Coronary artery (tissue), 2 donors: ENCODE measurements at places on chromosomes 4 and X.

- DNase-seq, result no peak
Measured at GRCh38 chrX:13419276-13419675, 99.4 kb upstream of the ATXN3L start.

GRCh38 chr4:10082459-10083272 lies 33.9 kb downstream of the WDR1 start:
- peak; percentile 59 for DNase-seq

GRCh38 chrX:31590581-31591114 lies 518.8 kb upstream of the FTHL17 start:
- DNase-seq, result no peak

DNA sequence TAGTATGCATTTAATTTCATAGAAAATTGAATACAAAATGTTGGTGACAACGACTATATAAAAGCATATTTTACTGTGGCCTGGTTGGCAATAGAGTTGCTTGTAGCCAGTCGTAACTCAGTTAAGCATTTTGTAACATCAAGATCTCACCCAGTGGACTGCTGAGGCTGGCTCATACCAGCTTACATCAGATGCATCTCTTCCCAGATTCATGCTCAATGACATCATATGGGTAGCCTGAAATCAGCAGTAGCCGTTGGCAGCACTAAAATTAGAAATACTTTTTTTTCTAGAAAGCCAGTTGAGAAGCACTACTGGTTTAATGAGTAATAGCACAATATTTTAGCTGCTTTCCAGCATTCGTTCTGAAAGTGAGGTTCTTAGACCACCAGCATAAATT lies 341.2 kb downstream of the TECRL start:
- DNase-seq, result no peak

DNA sequence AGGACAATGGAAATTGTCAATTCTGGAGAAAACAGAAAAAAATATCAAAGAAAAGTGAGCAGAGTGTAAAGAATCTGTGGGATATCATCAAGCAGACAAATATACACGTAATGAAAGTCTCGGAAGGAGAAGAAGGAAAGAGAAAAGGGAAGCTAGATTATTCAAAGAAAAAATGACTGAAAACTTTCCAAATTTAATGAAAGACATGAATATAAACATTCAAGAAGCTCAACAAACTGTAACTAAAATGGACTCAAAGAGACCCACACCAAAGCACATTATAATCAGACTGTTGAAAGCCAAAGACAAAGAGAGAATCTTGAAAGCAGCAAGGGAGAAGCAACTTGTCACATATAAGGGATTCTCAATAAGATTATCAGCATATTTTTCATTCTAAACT lies 28.3 kb downstream of the PARM1 start:
- DNase-seq, result no peak

DNA sequence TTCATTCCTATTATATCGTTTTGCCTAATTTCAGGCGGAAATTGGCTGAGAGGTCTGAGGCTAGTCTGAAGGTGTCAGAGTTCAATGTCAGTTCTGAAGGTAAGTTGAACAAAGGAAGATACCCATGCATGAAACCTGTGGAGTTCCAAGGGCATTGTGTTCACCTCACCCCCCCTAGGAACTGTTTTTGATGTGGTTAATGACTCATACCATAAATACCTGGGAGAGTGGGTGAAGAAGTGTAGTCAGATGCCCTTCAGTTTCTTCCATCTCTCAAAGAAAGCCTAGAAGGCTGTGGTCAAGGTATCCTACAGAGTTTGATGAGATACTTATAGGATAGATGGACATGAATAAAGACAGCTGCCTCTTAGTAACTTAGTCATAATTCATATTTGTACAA lies 2.7 kb downstream of the UTP14A start:
- no peak for DNase-seq

DNA sequence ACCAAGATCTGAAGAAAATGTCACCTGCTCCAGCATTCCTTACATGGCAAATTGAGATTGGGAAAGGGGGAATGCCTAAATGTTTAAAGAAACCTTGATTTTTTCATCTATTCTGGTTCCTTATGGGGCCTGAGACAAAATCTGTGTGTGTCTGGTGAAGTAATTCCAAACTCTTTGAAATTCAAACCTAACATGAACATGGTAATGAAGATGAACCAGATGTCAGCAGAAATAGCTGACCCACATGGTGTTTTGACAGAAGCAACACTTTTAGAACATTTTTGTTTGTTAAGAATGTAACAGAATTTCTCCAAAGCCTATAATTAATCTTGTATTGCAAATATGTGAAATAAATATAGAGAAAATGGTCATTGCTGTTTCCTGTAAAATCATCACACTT lies 133.0 kb downstream of the PARM1 start:
- DNase-seq, result no peak

DNA sequence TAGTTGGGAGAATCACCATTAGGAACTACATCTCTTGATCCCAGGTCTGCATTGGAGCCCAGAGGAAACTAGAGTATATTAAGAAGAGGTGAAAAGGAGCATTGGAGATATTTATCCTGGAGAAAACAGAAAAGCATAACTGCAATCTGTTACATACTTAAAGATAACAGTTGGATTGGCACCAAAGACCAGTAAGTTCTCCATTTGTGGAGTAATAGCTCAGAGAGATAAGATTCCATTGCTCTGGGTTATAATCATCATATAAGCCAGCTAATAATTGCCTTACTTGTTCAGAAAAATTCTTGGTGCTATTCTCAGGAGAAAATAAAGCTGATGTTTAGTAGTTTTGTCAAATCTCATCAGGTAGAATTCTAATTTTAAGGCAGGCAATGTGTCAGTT lies 20.6 kb downstream of the GRPR start:
- no peak for DNase-seq

DNA sequence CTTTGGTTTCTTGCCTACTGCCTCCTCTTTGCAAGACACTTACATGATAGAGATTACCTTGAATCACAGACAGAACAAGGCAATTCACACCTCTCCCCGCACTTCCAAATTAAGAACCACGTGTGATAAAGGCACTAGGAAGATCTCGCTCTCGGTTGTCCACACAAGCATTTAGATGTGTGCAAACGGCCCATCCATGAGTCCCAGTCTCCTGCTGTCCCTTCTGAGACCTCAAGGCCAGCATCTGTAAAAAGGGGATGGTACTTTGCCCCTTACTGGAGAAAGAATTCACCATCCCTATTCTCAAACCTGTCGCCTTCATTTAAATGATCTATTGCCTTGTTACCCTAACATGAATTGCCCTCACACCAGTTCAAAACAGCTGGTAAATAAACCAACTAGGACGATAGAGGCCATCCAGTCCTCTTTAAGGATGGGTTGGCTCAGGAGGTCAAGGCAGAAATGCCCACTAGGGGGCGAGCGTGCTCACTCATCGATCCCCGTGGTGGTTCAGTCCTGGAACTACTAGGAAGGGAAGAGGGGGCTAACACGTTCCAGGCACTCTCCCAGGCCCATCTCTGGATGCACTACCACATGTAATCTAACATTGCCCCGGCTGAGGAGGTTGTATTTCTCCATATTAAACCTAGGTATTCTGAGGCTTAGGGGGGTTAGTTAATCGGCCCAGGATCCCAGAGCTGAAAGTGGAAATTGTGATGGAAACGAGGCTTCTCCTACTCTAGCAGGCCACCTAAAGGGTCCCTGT lies 95.8 kb downstream of the DHX15 start:
- no peak for DNase-seq

GRCh38 chrX:149372866-149373265 lies 132.2 kb downstream of the IDS start:
- DNase-seq, result no peak

- no peak for DNase-seq
Measured at GRCh38 chr4:38132107-38132673, 172.0 kb downstream of the PTTG2 start.

DNA sequence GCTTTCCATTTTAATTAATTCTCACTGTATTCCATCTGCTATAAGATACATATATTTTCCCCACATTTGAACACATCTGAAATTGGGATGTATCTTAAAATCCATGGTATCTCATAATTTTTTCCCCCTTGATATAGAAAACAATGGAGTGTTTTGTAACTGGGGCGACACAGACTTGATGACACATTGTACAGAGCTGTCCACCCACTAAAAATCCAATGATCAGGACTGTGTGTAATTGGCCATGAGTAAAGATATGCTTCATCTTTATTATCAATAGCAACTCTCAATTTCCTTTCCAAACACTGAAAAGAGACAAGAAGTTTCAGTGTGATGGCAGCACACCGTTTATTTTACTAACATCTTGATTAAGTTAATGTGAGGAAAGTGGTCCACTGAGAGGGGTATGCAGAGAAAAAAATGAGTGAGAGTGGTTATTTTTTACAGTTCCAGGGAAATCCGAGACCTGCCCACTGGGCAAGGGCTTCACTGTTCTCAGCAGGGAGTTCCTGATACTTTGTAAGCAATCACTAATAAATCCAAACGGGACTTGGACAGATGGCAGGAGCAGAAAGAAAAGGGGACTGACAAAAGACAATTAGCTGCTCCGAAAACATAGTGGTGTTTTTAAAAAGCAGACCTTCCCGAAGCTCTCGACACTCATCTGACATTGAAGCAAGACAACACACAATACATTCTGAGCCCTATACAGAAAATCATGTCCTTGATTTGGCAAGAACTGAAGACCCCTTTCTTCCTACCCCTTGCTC lies 149.4 kb downstream of the TSPAN5 start:
- no peak for DNase-seq

DNA sequence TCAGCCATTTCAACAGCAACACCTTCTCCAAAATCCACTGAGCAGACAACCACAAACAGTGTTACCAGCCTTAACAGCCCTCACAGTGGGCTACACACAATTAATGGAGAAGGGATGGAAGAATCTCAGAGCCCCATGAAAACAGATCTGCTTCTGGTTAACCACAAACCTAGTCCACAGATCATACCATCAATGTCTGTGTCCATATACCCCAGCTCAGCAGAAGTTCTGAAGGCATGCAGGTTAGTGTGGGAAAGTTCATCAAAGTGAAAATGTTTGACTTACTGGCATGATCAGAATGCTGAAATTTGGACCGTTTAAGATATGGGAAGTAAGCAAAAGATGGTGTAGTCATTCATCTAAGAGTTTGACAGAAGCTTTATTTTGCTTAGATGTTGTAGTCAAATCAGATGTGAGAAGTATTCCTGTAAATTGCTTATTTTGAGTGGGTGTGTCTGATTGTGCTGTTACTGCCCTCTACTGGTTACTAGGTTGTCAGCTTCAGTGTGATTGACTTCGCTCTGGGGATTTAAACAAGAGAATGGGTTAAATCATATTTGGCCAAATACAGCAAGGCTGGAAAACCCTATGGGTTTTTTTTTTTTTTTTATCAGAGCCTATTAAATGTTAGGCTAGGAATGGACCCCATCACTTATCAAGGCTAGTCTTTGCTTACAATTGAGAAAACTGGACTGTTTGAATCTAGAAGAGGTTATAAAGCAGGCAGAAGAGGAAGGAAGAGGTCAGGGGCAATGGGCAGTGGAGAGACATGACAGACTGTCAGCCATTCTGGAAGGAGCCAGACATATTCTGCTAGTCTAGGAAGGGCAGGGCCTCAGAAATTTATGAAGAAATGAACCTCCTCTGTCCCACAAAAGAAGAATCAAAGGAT lies 130.3 kb downstream of the DIPK2B start:
- no peak for DNase-seq

- no peak for DNase-seq
Measured at GRCh38 chr4:63556332-63556731, 852.9 kb downstream of the TECRL start.

GRCh38 chr4:71689822-71690221 lies 94.1 kb downstream of the GC start:
- DNase-seq, result no peak

DNA sequence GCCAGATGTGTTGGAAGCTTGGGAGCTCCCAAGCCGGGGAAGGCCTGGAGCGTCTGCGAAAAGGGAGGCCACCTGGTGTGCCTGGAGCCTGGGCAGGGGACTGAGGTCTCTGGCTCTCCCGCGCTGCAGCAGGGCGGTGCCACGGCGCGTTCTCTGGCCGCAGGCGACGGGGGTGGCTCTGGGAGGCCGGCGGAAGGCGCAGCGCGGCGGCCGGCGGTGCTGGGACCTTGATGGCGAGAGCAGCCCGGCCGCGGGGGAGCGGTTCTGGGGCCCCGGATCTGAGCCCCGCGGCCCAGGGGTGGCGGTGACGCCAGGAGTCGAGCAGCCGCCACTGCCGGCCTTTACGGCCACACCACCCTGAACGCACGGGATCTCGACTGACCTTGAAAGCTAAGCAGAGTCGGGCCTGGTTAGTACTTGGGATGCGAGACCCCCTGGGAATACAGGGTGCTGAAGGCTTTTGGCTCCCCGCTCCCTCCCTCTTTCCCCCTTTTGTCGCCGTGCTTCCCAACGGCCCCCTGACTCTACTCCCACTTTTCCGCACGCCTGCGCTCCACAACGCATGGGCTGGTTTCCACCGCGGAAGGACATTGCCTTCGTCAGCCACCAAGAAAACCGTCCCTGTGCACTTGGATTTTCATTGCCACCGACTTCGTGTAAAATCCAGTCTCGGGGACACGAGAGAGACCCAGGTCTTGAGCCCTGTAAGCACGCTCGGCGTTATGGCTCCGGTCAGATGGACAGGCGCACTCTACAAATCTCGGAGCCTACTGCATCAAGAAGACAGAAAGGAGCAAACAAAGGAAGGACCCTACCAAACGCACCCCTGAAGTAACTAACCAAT lies 9.5 kb downstream of the FRG2 start:
- DNase-seq, result no peak

- DNase-seq, result no peak
Measured at GRCh38 chr4:11326021-11326420, 102.7 kb downstream of the HS3ST1 start.

GRCh38 chr4:37905533-37906169 lies 14.8 kb downstream of the TBC1D1 start:
- no peak for DNase-seq

DNA sequence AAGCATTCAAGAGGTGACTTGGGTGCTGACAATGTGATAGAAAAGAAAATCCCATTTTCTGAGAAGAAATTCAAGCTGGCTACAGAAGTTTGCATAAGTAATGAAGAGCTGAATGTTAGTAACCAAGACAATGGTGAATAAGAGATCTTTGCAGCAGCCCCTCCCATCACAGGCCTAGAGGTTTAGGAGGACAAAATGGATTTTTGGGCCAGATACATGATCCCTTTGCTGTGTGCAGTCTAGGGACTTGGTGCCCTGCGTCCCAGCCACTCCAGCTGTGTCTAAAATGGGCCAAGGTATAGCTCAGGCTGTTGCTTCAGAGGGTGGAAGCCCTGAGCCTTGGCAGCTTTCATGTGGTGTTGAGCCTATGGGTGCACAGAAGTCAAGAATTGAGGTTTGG lies 107.0 kb upstream of the EPHA5 start:
- DNase-seq, result no peak

DNA sequence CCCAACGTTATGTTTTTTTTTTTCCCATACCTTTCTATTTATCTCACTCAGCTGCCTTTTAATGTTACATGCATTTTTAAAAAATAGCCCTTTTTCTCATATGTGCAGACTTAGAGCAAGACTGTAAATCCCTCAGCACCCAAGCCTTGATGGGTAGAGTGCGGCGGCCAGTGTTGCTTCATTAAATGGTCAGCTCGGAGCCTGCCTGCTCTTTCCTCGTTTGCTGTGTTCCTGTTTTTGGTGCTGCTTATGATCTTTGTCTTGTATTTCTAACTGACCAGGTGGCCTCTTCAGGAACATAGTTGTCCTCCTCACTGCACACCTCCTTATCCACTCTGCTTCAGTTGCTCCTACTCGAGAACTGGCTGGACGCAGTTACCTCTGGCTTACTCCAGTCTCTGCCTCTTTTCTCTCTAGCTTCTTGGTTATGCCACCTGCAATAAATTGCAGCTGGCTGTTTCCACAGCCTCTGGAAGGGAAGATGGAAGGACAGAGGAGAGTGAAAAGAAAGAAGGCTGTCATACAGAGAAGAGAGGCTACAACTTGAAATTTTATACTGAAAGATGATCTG lies 10.7 kb downstream of the RBPJ start:
- DNase-seq, result no peak
